ENCODE measurements at places on chromosomes 1 and 21. TPM values are rescaled to one million over a fixed set of nuclear protein-coding genes. Genes with fewer than 3 reads are reported as not detected.

Gene FAM72B
- 4.1 TPM for total RNA-seq

Gene WNT2B
- total RNA-seq: 165 TPM

Gene RIIAD1
- not detected for total RNA-seq

- DNase-seq: no peak
These were observed 33.5 kb upstream of the RGS4 start for GRCh38 chr1:163035446-163036249.

DNA sequence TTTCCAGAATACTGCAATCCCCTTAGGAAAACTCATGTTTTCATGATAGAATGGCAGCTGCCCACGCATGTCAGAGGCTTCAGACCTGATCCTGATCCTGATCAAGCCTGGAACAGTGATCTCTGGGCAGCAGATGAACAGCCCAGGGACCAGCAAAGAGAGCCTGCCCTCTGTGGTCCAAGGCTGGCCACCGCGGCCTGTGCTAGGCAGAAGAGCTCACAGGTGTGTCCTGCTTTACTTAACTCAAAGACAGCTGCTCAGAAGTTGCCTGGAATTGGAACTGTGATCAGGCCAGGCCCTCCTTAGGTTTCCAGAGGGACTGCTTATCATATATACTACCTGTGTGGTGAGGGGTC, 21.2 kb upstream of the BCAR3 start:
- no peak for DNase-seq

GRCh38 chr1:226495716-226496115, 52.8 kb upstream of the STUM start:
- DNase-seq: no peak

- DNase-seq: no peak
These were observed 20.4 kb upstream of the DIP2A start for GRCh38 chr21:46438241-46438640.
